ENCODE measurements at places on chromosomes 3 and 15. TPM values are rescaled to one million over a fixed set of nuclear protein-coding genes. Genes with fewer than 3 reads are reported as not detected.

Gene SQOR
- polyA plus RNA-seq = 51.2 TPM

Gene SLC2A2
- polyA plus RNA-seq = 202 TPM

Gene LRRIQ4
- polyA plus RNA-seq = 0.07 TPM

Gene ISLR2
- 4.9 TPM for polyA plus RNA-seq

Gene PLAAT1
- 0.24 TPM for polyA plus RNA-seq

Gene CSK
- polyA plus RNA-seq = 62.4 TPM

Gene APBA2
- polyA plus RNA-seq = 3.5 TPM

Gene SCG3
- polyA plus RNA-seq = 10.0 TPM

Gene ANKUB1
- 0.12 TPM for polyA plus RNA-seq

Gene TNNC1
- 1.8 TPM for polyA plus RNA-seq

Gene LTK
- 14.7 TPM for polyA plus RNA-seq
